ENCODE measurements at places on chromosomes 6 and 20.

GRCh38 chr6:149135809-149136208 lies 181.7 kb upstream of the TAB2 start:
- DNase-seq = no peak

- no peak for DNase-seq
Observed at GRCh38 chr20:34747479-34747878, 43.3 kb downstream of the TP53INP2 start.

- no peak for DNase-seq
Observed at GRCh38 chr6:169993861-169994481, 242.5 kb downstream of the ERMARD start.

GRCh38 chr6:37172912-37173492 lies 3.0 kb downstream of the PIM1 start:
- no peak for DNase-seq

- no peak for DNase-seq
Observed at GRCh38 chr6:24933868-24934401, 1.8 kb downstream of the RIPOR2 start.

- DNase-seq = no peak
Observed at GRCh38 chr20:46122516-46123481, 4.7 kb downstream of the CD40 start.

- no peak for DNase-seq
Observed at GRCh38 chr6:139970591-139970991, 596.1 kb upstream of the CITED2 start.

- no peak for DNase-seq
Observed at GRCh38 chr20:15582146-15582760, 991.0 kb downstream of the KIF16B start.

Measured in substantia nigra (tissue), 51 donors.